ENCODE measurements at places on chromosomes 4 and X.

GRCh38 chr4:172007889-172008288 lies 194.7 kb downstream of the GALNTL6 start:
- no peak for DNase-seq

GRCh38 chrX:87727620-87728019 lies 210.0 kb downstream of the KLHL4 start:
- DNase-seq = no peak

GRCh38 chr4:107497054-107497453 lies 223.0 kb downstream of the PAPSS1 start:
- DNase-seq = no peak

DNA sequence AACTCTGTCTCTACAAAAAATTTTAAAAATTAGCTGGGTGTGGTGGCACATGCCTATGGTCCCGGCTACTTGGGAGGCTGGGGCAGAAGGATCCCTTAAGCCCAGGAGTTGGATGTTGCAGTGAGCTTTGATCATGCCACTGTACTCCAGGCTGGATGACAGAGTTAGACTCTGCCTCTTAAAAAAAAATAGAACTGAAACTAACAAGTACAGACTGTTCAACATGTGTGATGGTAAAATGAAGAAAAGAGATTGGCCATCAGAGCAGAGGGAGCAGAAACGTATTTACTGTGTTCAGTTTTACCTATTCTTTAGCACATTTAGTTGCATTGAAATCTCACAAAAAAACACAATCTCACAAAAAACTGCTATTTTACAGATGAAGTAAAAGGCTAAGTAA lies 77.9 kb upstream of the NAP1L5 start:
- no peak for DNase-seq

- DNase-seq = no peak
Observed at GRCh38 chr4:40225497-40225896, 28.7 kb downstream of the RHOH start.

- no peak for DNase-seq
Observed at GRCh38 chr4:150769845-150770244, 187.9 kb downstream of the MAB21L2 start.

DNA sequence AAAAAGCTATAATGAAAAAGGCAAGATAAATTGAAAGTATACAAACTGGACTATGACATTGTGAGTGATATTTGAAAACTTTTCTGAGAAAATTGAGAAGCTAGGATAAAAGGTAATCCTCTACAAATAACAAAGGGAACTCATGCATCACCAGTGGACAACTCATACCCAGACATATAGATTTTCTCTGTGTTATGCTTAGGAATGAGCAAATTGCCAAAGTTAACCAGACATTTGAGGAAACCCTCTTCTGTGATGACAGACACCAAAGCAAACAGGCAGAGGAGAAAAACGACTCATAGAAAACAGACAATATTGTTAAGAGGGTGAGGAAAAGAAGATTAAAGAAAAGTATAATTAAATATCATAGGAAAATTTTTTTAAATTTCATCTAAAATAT lies 186.5 kb downstream of the MAB21L2 start:
- no peak for DNase-seq

DNA sequence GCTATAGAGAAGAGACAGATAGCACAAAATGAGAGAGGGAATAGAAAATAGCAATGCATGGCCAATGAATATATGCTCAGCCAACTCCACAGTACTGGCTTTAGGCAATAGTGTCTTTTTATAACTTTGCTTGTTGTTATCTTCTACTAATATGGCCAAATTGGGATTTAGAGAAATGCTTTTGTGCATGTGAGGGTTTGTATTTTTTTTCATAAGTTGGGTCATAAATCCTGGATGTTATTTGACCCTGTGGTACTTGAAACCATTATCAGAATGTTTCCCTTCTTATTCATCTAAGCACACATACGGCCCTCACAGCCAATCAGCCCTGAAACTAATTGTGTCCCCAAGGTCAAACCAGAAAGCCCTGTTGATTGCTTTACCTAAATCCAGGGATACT lies 35.2 kb upstream of the LPAR4 start:
- DNase-seq = no peak

GRCh38 chr4:180792541-180792940 lies 1450.7 kb upstream of the TENM3 start:
- DNase-seq = no peak
